ENCODE measurements at places on chromosomes 5 and 9. TPM values are rescaled to one million over a fixed set of nuclear protein-coding genes. Genes with fewer than 3 reads are reported as not detected.
A peak's percentile ranks its signal among the peaks of the same experiment; 100 is the strongest.

Gene RANBP17
- 4.6 TPM for total RNA-seq

Gene C9orf50
- not detected for total RNA-seq

Gene PCDHB14
- 4.3 TPM for total RNA-seq

Gene EXOSC3
- 52.8 TPM for total RNA-seq

Gene ABLIM3
- 75.5 TPM for total RNA-seq

Gene GPX3
- total RNA-seq = 7.3 TPM

Gene STC2
- total RNA-seq = 1,426 TPM

DNA sequence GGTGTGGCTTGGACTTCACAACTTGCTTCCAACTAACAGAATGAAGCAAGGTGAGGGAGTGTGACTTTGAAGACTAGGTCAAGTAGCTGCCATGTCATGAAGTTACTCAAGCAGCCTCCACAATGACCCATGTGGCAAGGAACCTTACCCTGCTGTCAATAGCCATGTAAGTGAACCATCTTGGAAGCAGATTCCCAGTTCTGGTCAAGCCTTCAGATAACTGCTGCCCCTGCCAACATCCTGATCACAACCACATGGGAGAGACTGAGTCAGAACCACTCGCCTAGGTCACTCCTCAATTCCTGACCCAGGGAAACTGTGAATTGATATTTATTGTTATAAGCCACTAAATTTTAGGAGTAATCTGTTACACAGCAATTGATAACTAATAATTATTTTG is 10.9 kb downstream of the ZCCHC10 start:
- DNase-seq = no peak

DNA sequence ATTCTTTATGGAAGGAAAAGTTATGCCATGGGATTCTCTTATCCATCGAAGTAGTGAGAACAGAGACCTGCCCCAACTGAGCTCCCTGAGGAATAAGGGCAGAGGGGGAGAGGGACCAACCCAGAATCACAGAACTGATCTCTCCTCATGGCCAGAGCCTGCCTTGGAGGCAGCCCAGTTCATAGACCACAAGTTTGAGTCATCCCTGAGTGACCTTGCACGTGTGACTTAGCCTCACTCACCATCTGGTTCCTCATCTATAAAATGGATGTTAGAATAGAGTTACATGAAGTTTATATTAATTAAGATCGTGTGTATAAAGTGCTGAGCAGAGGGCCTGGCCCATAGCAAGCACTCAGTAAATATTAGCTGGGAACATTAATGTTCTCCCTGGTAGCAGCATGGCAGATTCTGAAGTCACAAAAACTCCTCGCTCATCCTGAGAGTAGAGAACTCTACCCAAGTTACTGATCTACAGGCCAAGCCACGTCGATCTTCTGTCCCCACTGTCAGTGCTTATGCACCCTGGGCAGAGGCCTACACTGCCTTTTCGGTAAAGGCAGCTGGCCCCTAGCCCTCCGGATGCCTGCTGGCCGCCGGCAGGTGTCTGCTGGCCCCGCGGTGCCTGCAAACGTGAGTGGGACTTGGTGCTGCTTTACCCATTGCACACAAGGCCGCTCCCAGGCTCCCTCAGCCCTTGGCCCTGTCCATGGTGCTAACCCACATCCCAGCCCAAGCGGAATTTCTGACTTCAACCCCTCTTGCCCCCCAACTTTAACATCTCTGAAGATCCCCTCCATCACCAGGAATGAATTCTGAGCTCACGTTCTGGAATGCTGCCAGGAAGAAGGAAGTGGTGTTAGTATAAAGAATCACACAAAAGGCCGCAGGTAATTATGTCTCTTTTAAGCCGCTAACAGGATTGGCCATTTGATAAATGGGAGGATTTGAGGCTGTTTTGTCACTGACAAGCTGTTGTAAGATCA is 61.1 kb upstream of the ARAP3 start:
- DNase-seq = peak; percentile 7

DNA sequence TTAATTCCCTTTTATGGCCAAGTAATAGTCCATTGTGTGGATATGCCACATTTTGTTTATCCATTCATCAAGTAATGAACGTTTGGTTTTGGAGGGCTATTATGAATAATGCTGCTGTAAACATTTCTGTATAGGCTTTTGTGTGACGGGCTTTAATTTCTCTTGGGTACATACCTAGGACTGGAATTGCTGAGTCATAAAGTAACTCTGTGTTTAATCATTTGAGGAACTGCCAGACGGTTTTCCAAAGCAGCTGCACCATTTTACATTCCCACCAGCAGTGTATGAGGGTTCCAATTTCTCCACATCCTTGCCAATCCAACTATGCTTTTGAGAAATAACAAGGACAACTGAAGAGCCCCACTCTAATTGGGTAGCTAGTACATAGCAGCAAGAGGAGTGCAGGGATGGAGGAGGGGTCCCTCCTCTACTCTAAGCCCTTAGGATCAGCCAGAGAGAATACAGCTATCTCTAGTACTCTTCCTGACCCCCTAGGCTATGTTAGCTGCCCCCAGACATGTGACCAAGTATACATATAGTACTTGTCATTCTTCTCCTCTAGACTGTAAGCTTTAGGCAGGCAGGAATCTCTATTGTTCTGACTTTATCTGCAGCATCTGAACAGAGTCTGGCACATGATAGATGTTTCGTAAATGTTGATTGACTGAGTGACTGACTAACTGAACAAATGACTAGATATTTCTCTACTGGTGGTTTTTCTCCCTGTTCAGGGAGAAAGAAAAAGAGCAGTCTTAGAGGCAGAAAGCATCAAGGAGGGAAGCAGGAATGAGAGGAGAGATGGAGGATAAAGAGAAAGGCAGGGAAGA is 22.1 kb upstream of the MATR3 start:
- peak; percentile 92 for DNase-seq

DNA sequence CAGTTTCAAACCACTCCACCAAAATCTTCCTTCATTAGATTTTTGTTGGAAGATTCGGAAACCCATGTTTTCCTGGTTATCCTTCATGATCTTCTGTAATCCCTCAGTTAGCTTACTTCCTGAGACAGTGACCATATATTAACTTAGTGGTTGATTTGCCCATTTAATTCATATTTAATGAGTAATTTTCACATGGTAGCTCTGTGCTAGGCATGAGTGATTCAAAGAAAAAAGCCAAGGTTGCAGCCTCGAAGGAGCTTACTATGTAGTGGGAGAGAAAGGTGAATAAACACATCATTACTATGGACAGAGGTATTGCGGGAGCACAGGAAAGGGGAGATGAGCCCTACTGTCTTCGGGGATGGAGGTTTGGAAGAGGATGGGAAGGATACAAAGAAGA is 158.5 kb downstream of the TLE1 start:
- no peak for DNase-seq

DNA sequence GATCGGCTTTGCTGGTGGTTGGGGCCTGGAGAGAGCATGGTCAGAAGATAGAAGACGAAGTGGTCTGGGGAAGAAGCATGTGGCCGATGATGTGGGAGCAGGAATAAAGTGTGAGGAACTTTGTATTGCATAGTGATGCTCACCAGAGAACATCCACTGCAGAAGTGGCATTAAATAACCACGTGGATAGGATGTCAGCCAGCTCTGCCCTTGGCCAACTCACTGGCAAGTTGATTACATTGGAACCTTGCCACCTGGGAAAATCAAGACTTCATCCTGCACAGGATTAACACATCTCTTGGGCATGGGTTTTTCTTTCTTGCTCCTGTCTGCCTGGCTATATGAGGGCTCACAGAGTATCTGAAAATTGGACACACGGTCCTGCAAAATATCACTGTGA is 217.4 kb downstream of the DMRT2 start:
- peak; percentile 12 for DNase-seq

DNA sequence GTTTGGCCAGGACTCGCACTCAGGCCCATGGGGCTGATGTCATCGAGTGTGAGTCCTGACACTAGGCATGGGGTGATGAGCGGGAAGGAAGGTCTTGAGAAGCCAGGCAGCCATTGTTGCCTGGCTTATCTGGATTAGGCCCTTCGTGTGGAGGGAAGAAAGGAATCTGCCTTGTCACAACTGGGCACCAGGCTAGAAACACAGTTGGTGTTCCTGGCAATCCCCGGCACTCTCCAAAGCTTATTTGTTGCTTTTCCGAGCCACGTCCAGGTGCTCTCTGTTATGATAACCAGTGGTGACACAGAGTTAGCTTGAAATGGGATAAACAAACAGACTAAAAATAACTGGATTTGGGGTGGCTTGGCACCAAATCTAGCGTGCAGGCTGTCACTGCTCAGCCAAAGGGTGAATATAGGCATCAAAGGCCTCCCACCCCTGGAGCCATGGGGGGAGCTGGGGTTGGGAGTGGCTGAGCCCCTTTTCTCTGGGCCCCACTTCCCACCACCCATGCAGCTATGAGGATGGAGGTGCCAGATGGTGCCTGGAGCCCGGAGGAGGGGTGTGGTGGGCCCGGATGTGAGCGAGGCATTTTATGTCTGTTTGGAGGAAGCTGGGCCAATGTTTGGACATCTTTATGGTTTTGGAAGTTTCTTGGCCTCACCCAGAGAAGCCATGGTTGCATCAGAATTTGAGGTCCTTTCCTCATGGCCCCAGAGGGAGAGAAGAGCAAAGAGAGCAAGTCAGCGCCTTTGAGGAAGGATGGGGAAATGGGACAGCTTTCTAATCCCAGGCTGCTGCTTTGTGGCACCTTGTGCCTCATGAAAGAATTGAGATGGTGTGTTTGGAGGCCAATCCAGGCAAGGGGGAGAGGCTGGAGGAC is 98.0 kb upstream of the PITX1 start:
- DNase-seq = no peak

GRCh38 chr9:114549697-114550330 is 37.8 kb upstream of the ATP6V1G1 start:
- DNase-seq = no peak

DNA sequence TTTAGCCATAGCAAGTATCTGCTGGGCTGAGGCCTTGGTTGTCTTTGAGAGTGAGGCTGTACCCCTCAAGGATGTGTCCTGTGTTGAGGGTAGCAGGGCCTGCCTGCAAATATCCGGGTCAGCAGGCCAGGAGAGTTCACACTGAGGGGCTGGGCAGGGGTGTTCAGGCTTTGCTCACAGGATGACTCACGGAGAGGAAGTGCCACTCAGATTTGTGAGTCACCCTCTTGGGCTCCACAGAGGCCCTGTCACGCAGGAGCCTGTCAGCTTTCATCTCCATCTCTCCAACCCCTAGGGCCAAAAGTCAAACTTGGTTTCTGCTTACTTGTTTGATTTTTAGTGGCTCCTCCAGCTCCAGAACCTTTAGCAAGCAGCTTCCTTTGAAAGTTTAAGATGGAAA is 211.5 kb downstream of the SEC61B start:
- peak; percentile 91 for DNase-seq

DNA sequence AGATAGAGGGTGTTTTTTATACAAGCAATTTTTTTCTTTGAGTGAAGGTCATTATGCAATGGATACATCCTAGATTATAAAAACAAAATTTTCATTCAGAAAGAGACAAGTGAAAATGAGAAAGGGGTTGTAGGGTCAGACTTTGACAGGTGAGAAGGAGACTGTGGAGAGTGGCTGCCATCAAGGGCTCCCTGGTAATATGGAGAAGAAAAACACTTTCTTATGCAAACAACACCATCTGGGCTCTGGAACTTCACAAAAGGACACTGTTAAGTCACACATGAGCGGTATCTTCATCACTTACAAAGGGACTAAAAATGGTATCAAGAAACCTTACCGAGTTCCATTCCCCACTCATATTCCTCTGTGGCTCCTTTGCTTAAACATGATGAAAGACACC is 23.5 kb downstream of the C7 start:
- no peak for DNase-seq

DNA sequence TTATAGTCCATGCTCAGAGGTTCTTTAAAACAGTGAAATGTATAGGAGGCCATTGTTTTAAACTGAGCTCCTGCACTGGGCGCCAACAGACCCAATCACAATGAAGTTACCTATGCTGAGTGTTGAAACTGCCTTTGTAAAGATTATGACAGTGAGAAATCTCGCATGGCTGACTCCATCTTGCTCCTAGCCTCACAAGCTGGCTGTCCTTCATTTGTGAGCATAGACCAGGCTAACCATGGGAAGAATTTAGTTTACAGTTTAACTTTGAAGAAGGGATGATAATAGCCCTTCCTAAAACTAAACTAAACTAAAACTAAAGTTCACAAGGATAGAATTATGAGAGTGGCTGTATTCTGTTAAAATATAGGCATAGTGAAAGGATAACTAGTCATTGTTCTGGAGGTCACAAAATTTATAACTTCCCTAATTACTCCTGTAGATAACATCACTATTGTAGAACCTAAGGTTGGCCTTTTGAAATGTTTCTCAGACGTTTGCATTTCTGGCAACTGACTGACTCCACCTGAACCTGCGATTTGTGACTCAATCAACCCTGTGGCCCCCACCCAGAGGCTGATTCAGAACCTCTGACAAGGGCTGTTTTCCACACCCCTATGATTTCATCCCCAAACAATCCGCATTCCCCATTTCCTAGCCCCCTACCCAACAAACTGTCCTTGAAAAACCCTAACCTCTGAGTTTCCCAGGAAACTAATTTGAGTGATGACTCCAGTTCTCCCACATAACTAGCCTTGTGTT is 59.1 kb downstream of the HMHB1 start:
- no peak for DNase-seq

GRCh38 chr5:176743868-176744583 is 66.3 kb upstream of the UNC5A start:
- no peak for DNase-seq

- no peak for DNase-seq
Measured at GRCh38 chr9:127729522-127730256, 5.4 kb downstream of the TOR2A start.

DNA sequence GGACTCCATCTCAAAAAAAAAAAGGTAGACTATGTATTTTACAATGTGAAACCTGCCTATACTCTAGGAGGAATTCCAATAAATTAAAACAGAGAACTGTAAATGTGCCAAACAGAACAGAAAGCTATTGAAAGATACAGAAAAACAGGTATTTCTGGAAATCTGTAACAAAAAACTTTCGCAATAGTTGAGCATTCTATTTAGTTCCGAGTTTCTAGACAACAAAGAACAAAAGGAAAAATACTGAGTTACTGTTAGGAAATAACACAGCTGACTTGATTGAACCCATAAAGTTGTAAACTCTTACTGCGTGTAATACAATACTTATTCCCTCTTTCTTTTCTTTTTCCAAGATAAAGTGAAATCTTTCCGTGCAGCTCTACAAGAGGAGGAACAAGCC is 18.6 kb downstream of the DIMT1 start:
- no peak for DNase-seq

DNA sequence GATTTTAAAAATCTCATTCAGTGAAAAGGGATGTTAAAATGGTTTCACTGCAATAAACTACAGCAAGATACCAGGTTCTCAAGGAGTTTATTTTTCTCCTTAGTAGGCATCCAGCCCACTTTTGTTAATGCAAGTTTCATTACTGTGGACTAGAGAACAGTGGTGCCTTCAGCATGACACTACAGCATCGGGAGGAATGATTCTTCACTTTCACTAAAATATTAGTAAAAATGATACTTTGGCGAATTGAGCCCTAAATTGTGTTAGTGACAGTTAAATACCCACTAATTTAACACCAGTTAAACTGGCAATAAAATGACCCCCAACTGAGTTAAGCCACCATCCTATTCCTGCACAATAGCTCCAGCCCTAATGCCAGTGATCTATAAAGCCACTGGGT is 152.2 kb upstream of the MPDZ start:
- DNase-seq = no peak
